ENCODE measurements at places on chromosomes 11 and 22.

GRCh38 chr11:128917144-128917724 is 25.4 kb downstream of the TP53AIP1 start:
- H3K27ac ChIP-seq = no peak overlapping the region
- H3K27me3 ChIP-seq = peaks cover 26% of the 10 kb centered on the region
- no peak overlapping the region for H3K4me3 ChIP-seq
- no peaks in the 10 kb centered on the region for H3K4me1 ChIP-seq
- peak; percentile 26 for DNase-seq

- peaks cover 39% of the 10 kb centered on the region for H3K4me1 ChIP-seq
- H3K27ac ChIP-seq = peak overlapping the region; percentile 90
- no peaks in the 10 kb centered on the region for H3K27me3 ChIP-seq
- DNase-seq = peak; percentile 58
- H3K36me3 ChIP-seq = no peaks in the 10 kb centered on the region
- H3K4me3 ChIP-seq = peak overlapping the region; percentile 24
Observed at GRCh38 chr22:26709617-26710390, 52.4 kb downstream of the MIAT start.

- no peaks in the 10 kb centered on the region for H3K4me1 ChIP-seq
- H3K27ac ChIP-seq = no peak overlapping the region
Observed at GRCh38 chr11:108825381-108825780, 160.5 kb downstream of the DDX10 start.

DNA sequence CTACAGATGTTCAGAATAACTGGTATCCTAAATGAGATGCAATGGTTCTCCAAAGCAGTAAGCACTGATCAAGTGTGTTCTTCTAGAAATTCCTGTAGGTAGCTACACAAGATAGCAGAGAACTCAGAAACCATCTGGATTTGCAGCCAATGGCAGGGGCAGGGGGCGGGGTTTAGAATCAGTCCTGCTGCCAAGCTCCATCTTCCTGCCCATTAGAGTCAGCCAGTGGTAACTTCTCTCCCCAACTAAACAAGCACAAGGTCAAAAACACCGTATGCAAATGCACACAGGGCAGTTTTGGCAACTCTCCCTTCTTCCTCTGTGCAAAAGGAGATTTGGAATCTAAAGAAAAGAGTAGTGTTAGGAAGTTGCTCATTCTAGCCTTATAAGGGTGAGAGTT is 237.5 kb upstream of the CCDC90B start:
- no peaks in the 10 kb centered on the region for H3K27me3 ChIP-seq
- DNase-seq = no peak
- H3K4me1 ChIP-seq = no peaks in the 10 kb centered on the region
- H3K27ac ChIP-seq = no peak overlapping the region
